ENCODE measurements at places on chromosomes 1 and 21.

- DNase-seq: peak; percentile 45
These were observed 61.1 kb upstream of the RAB4A start for GRCh38 chr1:229209816-229210215.

DNA sequence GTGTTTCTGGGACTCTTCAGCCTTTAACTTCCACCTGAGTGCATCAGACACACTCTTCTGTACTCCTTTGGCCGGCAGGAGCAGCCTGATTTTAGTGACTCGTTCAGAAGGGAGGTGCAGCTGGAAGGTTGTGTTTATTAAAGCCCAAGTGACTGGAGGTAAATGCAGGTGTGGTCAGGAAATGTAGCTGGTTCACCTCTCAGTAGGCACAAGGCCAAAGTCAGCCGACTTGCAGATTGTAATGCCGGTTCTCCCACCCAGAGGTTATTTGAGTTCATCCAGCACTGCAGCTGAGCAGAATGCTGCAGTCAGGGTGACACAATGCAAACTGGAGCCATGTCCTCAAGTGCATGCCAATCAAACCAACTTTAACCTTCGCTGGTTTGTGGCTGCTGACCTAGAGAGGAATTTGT is 91.5 kb downstream of the SPATA46 start:
- DNase-seq: peak; percentile 85

GRCh38 chr1:10104834-10105233 is 72.1 kb downstream of the UBE4B start:
- DNase-seq: no peak

DNA sequence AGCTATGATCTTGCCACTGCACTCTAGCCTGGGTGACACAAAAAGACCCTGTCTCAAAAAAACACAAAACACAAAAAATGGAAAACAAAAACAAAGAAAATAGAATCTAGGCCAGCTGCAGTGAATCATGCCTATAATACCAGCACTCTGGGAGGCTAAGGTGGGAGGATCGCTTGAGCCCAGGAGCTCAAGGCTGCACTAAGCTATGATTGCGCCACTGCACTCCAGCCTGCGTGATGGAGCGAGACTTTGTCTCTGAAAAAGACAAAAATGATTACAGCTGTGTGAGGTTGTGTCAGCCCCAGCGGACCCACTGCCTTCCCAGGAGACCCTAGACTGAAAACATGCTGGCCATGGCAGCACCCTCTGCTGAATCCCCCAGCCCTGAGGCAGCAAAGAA is 80.2 kb upstream of the ZBTB40 start:
- peak; percentile 48 for DNase-seq

DNA sequence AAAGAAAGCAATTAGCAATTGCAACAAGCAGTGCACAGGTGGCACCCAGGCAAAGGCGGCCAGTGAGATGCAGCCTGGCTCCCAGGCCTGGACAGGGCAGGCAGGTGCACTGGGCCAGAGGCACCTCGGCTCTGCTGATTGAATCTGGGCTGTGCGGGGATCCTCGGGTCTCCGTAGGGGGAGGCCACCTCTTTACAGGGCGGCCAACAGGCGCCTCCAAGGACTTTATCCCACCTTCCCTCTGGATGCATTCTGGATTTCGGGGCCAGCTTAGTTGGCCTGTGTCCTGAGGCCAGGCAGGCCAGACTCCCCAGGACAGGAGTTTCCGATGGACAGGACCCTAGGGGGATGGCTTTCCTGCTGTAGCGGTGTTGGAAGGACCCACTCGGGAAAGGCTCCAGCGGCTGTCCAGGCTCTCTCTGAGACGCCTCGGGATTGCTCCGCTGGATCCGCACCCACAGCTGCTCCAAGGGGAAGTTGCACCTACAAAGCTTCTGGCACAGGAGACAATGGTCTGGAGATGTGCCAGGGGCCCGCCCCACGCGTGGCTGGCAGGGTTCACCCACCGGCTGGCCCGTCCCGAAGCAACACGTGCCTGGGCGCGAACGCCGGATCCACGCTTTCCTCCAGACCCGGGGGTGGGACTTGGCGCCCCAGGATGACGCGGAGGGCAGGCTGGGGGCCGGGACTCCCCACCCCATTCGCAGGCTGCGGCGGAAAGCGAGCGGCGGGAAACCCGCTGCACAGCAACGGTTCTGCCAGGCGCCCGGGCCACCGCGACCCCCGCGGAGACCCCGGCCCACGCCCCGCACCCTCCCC is 810 bp downstream of the SLC19A1 start:
- DNase-seq: peak; percentile 74

DNA sequence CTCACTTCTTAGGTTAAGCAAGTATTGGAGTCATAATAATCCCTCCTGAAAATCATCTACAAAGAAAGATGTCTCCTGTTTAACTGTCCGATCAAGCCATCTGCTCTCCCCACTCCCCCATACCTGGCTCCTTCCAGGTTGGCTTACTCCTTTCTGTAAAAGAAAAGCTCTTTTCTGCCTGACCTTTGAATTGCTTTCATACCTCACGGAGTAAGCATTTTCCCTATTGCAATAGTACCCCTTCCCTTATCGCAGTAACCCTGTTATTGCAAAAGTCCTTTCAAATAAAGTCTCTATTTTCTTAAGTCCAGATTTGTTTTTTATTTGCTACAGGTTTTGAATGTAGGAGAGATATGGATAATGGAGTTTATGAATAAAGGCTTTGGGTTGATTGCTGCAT is 150.4 kb downstream of the GRIK1 start:
- no peak for DNase-seq

DNA sequence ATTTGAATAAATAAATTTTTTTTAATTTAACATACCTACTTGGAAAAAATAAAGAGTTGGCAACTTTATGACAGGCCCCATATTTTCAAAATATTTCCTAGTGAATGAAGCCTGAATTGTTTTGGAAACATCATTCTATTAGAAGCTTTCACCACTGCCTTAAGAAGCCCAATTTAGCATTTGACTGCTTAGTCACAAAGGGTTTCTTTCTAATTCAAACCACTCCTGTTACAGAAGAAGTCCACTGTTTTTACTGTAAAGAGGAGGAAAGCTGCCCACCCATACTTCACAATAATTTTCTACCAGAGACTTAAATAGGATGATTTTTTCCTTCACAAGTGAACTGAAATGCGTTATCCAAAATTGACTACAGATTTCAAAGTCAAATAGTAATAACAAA is 534.6 kb upstream of the PTBP2 start:
- DNase-seq: no peak

GRCh38 chr1:166127003-166127402 is 39.8 kb downstream of the FAM78B start:
- DNase-seq: no peak

DNA sequence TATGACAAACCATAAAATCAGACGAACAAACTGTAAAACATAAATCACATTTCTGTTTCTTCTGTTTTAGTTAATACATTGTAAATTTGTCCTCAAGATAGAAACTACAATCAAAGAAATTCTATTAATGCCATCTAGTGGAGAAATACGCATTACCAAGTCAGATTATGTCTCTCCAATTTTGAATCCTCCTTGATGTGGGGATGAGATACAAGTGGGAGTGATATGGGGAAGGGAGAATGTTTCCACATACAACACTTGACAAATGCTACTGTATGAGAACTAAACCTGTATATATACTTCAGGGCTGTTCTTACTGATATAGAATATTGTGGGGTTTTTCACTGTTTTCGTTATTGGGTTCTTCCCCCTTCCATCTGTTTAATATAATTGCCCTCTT is 2.6 kb downstream of the HFM1 start:
- DNase-seq: no peak

- DNase-seq: no peak
These were observed 46.9 kb downstream of the CR1L start for GRCh38 chr1:207691841-207692240.

GRCh38 chr1:214031267-214031650 is 43.5 kb downstream of the PROX1 start:
- peak; percentile 50 for DNase-seq

DNA sequence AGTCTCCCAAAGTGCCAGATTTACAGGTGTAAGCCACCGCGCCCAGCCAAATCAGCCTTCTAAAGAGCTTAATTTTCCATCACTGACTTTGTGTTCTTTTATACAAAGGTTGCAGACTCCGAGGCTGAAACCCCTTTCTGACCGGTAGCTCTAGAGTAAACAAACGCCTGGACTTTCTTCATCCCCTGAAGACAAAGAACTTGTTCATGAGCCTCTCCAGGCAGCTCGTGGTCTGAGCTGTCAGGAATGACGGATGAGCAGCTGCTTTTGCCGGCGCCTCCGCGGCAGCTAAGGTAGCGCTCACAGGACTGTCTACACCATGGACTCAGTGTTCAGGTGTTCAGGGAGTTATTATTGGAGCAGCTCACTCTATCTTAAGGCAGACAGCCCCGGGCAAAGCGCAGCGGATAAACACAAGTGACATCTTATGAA is 128.5 kb upstream of the ERRFI1 start:
- DNase-seq: no peak

GRCh38 chr1:246695136-246695535 is 29.1 kb upstream of the SCCPDH start:
- peak; percentile 65 for DNase-seq

GRCh38 chr1:154328318-154329151 is 3.2 kb downstream of the ATP8B2 start:
- DNase-seq: peak; percentile 85

- DNase-seq: no peak
These were observed 2.5 kb downstream of the KIAA2013 start for GRCh38 chr1:11923827-11924113.

DNA sequence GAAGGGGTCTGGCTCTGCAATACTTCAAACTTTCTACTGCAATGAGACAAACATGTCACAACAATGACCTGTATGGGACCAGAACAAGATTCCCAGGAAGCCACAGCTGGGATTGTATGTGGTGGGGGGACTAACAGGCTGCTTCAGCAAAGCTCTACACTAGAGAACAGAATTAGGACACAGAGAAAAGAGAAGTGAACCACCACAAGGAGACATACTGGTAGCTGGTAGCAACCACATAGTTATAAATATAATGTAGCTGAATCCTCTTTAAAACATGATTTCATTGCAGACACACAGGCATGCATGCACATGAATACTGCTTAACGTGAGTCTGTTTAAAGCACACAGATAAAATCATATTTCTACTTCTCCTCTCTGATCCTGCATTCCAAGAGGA is 3.5 kb upstream of the ILDR2 start:
- no peak for DNase-seq

GRCh38 chr1:225934711-225935110 is 6.3 kb downstream of the LEFTY2 start:
- no peak for DNase-seq

GRCh38 chr21:45384656-45385548 is 20.1 kb upstream of the COL18A1 start:
- DNase-seq: peak; percentile 8

- DNase-seq: no peak
These were observed 35.1 kb upstream of the ADORA3 start for GRCh38 chr1:111538343-111539025.

GRCh38 chr1:170729225-170730002 is 65.5 kb downstream of the PRRX1 start:
- no peak for DNase-seq

GRCh38 chr1:195185321-195185720 is 1422.9 kb downstream of the KCNT2 start:
- no peak for DNase-seq

DNA sequence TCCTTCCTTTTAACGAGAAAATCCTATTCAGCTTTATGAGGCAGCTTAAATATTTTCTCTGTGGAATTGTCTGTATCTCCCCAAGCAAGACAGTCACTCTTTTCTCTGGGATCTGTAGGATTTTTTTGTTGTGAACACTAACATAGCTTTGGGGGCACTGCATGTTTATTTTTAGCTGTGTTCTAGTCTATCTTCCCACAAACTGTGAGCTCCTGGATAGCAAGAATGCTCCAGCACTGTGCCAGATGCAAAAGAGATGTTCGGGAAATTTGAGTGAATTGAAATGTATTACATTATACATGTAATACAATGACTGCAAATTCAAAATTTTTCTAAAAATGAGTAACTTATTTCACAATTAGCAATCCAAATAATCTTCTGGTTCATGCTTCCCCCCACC is 282.2 kb downstream of the PLPP3 start:
- no peak for DNase-seq

DNA sequence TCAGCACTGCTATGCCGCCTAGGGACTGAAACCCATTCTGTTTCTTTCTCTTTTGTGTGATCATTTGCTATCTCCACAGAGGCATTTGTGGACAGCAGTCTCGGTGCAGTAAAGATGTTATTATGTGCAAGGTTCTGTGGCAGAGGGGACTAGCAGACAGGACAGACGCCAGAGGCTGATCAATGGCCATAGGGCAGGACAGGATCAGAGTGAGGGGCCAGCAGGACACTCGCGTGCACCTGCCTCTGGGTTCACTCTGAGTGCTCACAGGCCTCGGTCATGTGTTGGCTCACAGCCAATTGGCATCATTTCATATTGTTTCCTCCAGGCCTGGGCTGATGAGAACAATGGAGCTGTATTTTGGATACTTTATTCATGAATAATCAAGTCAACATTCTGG is 212.6 kb downstream of the TGFB2 start:
- DNase-seq: peak; percentile 26

DNA sequence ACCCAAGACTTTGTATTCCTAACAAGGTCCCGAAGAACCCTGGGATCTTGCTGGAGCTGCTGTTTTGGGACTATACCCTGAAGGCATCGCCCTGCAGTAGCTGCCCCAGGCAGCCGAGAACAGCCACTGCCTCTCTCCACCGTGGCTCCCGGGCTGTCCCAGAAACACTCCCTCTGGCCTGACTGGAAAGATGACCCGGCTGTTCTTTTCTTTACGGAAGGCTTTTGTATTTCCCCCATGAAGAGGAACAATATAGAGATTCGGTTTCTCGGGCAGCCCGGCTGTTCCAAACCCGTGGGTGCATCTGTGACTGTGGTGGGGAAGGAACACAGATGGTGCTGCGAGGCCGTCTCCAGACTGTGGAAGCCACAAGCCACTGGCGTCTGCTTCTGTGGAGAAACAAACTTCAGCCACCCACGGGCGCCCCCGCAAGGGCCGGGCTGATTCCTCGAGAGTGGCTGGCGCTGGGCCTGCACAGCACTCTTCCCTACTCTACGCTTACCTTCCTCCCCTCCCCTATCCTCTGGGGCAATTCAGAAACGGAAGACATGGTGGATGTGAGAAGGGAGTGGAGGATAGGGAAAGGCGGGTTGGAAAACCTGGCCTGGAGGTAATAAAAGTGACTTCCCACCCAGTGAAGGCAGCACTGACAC is 33.7 kb upstream of the VASH2 start:
- no peak for DNase-seq

DNA sequence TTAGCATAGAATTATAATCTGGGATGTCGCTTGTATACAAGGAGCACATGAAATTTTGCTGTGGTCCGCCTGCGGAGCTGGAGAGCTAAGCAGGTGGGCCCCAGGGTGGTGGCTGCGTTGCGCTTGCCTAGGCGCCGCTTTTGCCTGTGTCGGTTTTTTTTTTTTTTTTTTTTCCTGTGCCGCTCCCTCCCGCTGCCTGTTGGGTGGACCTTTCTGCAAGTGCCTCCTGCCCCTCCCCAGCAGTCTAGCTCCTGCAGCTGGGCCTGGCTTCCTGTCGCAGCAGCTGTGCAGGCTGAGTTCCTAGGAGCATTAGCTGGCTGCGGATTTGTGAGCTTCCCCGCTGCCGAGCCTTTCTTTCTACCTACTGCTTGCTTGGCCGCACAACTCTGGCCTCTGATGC is 20.6 kb downstream of the PYHIN1 start:
- DNase-seq: no peak
